WTC11 (cell line): ENCODE measurements at places on chromosomes 5 and 9. TPM values are rescaled to one million over a fixed set of nuclear protein-coding genes. Genes with fewer than 3 reads are reported as not detected.

DNA sequence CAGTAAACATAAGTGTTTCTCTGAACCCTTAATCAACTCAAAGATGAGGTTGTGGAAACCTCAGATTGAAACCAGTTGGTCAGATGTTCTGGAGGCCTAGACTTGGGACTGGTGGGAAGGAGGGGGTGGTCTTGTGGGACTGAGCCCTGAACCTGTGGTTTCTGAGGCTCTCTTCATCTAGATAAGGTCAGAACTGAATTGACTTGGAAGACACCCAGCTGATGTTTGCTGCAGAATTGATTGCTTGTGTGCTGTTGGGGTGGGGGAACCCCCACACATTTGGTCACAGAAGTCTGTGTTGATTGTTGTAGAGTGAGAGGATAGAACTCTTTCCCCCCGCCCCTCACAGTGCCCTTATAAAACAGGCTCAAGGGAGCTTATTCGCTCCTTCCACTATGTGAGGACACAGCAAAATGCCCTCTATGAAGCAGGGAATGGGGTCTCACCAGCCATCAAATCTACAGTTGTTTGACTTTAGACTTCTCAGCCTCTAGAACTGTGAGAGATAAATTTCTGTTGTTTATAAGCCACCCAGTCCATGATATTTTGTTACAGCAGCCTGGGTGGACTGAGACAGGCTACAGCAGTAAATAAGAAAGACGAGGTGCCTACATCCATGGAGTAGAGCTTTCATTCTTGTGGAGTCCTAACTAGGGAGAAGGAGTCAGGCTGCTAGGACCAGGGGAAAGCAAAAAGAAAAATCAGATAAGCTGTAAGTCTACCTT is 25.7 kb upstream of the UGCG start:
- no peak for DNase-seq

DNA sequence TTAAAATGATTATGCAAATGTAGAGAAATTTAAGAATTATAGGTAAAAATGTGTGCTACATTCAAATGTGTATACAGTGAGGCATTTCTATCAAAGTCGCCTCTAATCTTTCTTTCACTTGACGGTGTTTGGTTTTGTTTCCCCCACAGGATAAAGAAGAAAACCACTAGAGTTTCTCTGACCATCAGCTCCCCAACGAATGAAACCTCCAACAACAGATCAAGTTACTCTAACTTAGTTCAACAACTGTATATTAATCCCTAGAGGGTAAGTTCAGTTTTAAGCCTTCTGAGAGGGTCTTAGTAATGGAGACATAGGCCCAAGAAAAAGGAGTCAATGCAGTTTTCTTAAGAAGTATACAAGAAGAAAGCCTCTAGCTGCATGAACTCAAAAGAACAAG is 11.5 kb upstream of the MYOT start:
- DNase-seq, result no peak

The TENT4A gene
- total RNA-seq, result 28.7 to 29.4 TPM (median 29.2 TPM) in 3 replicates

DNA sequence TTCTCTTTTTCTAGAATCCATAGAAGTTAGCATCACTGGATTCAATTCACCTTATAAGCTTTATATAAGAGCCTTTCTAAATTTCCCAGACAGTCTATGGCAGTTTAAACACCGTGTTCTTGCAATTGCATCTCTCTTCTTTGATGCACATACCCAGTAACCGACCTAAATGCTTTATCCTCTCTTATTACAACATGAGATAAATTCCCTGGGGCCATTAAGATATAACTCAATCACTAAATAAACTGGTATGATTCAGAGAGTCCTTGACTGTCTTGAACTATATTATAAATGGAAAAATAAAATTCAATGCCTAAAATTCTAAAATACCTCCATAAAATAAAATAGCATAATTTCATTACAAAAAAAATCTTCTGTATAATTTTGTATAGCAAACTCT is 98.1 kb downstream of the DIRAS2 start:
- DNase-seq, result no peak

- no peak for DNase-seq
Measured at GRCh38 chr5:149559706-149560105, 8.5 kb upstream of the CSNK1A1 start.

The FOXD4L6 gene
- total RNA-seq, result not detected in 3 replicates

- DNase-seq, result no peak
Measured at GRCh38 chr5:8682381-8682780, 813.4 kb downstream of the MTRR start.

The C9orf57 gene
- total RNA-seq, result not detected in 3 replicates

GRCh38 chr5:60355181-60355580 is 344.8 kb downstream of the DEPDC1B start:
- no peak for DNase-seq

GRCh38 chr5:82986404-82986803 is 90.8 kb downstream of the TMEM167A start:
- no peak for DNase-seq

DNA sequence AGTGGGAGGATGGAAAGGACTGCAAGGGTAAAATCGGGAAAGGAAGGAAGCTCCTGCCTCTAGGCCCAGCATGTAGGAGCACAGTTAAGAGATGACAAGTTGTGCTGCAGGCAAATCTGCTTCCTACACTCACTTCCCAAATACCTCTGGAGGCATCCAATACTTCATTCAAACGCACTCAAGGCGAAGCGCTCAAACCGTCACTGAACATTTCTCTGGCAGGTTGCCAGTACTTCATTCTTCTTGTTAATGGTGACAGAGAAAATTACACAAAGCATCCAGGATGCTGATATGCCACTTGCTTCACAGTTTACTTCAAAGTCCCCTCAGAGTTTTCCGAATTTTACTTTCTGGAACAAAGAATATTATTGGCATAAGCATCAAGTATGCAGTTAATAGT is 59.8 kb downstream of the NREP start:
- no peak for DNase-seq

GRCh38 chr5:21783074-21783679 is 1070.0 kb downstream of the CDH12 start:
- DNase-seq, result no peak

The PRDM9 gene
- total RNA-seq, result 0.15 TPM in 1 of 3 replicates, not detected in the others

DNA sequence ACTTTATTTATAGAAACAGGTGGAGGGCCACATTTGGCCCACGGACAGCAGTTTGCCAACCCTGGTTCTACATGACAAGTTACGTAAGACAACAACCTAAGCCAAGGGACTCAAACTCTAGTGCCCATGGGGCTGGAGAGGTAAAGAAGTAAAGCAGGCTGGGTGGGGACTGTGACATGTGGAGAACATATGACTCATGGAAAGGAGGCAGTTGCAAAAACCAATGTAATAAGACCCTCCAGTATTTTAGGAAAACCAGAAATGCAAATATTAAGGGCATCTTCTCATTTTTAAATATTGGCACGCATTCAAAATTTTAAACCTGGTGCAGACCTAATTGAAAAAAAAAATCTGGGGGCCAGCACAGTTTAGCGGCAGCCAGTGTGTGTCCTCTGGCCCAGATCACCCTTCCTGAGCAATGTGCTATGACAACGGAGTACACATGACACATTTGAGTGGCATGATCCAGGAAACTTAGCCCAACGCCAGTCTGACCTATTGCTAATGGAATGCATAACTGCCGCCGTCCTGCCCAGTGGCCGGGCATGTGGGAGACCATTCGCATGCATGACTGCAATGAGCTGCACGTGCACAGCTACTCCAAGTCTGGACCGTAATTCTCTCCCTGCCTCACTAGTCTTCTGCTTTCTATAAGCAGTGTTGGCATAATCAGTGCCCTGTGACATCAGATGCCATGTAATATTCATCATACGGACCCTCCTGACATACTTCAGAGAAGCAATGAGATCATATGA is 97.2 kb downstream of the SH3TC2 start:
- no peak for DNase-seq
